ENCODE measurements at places on chromosomes 3 and 15.

DNA sequence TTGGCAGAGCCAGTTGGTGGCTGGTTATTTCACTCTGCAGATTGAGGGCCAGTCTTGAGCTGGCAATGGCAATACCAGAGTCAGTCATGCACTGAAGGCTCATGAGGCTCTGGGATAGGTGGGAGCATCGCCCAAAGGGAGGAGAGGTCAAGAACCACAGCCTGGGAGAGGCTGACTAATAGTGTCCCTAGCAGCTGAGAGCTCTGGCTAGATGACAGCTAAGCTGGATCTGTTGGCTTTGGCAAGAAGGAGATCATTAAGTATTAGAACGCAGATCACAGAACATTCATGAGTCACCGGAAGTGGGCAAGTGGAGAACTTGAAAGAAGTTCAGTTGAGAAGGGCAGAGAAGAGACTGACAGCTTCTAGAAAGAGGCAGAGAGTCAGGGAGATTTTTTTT, 521.1 kb downstream of the NR2F2 start:
- DNase-seq, result peak; percentile 28

GRCh38 chr3:156455839-156456238, 99.1 kb downstream of the SSR3 start:
- DNase-seq, result no peak

DNA sequence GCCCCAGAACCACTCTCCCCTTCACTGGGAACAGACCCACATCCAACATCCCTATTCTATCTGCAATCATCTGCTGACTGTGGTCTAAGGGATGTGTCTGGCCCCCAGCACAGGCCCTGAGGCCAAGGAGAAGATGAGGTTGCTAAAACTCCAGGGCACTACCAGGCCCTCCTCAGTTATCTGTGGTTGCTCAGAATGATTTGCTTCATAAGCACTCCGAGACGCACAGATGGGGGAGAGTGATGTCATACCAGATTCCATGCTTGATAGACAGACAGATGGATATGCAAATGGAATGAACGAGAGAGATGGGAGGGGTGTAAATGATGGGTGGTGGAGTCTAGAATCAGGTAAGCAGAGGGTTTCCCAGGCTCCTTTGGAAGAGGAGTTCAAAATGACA, 57.8 kb downstream of the CEMIP start:
- DNase-seq, result no peak

DNA sequence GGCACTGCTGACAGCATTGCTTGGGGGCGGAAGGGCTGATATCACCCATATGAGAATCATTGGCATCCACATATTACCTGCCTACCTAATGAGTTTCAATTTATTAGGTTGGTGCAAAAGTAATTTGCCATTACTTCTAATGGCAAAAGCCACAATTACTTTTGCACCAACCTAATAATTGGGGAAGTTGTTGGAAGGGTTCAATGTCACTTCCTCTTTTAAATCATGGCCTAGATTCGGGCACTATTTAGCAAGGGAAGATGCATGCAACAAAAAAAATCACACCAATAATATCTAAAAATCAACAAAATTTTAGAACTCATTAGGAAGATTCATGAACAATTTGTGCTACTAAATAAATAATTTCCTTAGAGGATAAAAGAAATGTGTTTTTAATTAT, 56.0 kb upstream of the AGTR1 start:
- DNase-seq, result no peak

DNA sequence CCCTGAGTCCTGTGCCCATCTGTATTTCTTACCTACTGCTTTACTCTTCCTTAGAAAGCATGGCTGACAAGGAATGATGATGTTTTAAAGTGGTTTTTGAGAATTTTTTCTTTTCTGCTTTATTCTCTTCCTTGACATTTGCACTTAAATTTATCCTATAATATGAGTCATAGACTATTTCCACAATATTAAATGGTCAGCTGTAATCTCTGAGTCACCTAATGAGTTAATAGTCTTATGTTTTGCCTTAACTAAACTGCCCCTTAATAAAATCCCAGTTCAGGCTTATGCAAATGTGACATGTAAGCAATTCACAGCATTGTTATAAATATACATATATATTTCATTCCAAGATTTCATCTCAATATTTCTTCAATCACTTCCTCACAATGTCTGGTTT, 23.8 kb downstream of the MEIS2 start:
- DNase-seq, result no peak

- DNase-seq, result no peak
Observed at GRCh38 chr3:141323936-141324704, 44.2 kb upstream of the ZBTB38 start.
